ENCODE measurements at places on chromosomes 7 and 10.

- DNase-seq, result no peak
Measured at GRCh38 chr10:112934193-112934592, 15.9 kb upstream of the TCF7L2 start.

DNA sequence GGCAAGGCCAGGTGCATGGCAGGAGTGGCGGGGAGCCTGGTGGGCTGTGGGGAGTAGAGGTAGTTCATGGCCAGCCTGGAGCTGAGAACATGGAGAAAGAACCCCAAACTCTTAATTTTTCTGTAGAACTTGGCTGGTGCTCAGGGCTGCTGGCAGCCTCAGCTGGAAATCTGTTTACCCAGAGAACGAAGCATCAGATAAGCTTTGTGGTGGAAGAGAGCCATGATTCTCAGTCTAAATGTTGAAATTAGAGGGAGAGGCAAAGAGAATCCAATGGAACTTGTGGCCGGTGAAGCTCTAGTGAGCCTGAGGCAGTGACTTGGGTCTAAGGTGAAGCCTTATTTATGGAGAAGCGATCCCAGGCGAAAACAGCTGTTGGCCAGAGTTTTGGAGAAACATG is 126.4 kb downstream of the CCDC3 start:
- DNase-seq, result no peak

- DNase-seq, result no peak
Measured at GRCh38 chr10:84214046-84214572, 11.2 kb downstream of the LRIT2 start.

DNA sequence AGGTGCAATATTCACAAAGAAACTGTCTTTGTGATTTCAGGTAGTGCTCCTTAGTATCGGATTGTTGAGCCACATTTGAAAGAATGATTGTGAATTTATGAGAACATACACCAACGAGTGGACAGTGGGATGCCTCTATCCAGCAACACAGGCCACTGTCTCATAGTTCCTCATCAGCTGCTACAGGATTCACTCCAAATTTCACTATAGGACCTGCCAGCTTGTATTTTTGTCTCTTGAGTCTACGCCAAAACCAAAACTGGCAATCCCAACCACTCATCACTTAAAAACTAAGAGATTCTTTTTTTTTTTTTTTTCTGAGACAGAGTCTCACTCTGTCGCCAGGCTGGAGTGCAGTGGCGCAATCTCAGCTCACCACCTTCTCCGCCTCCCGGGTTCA is 964.5 kb downstream of the CNTNAP2 start:
- DNase-seq, result no peak

GRCh38 chr7:86932038-86932512 is 127.4 kb downstream of the ELAPOR2 start:
- no peak for DNase-seq

Data from cortex of kidney (tissue), 1 donor.